ENCODE measurements at places on chromosomes 1 and 21.

DNA sequence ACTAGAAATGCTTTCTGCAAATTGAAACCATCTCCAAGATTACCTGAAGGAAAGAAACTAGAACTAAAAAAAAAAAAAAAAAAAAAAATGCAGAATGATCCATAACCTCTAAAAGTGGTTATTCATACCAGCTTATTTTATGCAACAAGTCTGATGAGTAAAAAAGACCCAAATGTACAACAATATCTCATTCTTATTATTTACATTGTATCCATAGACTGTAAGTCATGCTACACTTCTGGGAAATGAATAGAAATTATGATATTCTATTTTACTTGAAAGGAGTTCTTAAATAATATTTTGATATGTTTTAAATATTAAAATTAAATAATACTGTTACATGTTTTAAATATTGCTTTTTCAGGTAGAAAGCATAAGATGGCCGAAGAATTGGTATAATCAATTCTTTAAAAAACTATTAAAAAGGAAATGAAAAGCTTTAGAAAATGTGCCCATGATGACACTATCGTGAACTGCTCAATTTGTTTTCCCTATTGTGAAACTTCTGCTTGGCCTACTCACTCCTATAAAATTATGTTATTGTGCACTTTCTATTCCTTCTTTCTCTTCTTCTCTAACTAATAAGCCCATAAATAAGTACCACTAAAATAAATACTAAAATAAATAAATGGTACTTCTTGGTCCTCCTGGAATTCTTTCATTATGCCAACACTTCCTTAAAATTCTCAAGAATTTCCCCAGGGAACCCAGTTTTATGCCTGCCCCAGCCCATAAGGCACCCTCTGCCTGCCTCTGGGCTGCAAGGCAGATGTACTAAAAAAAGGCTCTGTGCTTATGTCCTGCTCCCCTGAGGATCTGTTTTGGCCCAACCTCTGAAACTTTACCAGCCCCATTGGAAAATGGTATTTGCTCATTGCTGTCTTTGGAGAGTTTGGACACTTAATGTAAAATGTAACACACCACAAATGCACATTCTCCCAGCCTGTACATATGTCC is 18.1 kb downstream of the SAMSN1 start:
- no peak for DNase-seq

DNA sequence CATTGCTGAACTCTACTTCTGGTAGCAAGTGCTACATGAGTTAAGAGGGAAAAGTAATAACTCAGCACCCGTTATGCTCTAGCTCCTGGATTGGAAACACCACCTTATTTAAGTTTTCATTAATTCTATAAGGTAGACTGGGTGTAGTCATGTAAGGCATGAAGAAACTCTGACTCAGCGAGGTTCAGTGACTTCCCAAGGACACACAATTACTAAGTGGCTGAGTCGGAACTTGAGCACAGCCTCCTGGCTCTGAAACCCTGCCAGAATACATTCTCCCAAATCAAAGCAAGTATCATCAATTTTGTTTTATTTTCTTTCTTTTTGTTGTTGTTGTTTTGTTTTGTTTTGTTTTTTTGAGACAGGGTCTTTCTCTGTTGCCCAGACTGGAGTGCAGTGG is 29.1 kb upstream of the SCCPDH start:
- DNase-seq, result no peak

DNA sequence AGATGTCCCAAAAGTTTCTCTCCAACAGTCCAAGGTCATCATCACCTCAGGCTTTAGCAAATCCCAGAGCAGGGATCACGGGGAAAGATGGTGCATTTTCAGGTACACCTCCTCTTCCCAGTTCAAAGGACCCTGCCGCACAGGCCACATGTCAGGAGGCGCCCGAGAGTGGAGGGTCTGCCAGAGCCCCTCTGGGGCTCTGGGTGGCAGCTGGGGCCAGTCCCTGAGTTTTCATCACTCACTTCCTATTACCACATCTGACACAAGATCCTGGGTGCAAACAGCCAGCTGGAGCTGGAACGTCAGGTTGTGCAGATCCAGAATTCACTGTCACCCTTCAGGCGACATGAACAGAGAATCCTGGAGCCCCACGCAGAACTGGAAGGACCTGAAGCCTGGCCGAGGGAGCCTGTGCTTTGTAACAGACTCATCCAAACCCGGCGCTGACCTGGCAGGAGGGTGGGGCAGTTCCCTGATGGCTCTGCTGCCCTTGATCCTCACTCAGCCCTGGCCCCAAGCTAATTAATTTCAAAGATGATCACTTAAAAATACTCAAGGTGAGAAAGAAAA is 8.8 kb downstream of the TMEM63A start:
- DNase-seq, result no peak

DNA sequence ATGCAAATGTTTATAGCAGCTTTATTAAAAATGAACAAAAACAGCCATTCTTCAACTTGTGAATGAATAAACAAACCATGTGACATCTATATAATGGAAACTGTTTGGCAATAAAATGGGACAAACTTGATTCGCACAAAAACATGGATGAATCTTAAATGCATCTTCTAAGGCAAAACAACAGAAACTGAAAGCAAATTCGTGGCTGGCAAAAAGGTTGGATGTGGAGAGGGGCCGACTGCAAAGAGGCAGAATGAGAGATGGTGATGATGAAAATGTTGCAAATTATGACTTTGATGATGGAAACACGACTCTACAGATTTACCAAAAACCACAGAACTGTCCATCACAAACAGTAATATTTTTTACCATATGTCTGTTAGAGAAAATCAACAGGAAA is 327.0 kb upstream of the NR5A2 start:
- no peak for DNase-seq

- DNase-seq, result no peak
Observed at GRCh38 chr21:44805226-44805625, 3.6 kb upstream of the UBE2G2 start.

GRCh38 chr21:46188226-46189212 is 4.3 kb upstream of the SPATC1L start:
- DNase-seq, result no peak

DNA sequence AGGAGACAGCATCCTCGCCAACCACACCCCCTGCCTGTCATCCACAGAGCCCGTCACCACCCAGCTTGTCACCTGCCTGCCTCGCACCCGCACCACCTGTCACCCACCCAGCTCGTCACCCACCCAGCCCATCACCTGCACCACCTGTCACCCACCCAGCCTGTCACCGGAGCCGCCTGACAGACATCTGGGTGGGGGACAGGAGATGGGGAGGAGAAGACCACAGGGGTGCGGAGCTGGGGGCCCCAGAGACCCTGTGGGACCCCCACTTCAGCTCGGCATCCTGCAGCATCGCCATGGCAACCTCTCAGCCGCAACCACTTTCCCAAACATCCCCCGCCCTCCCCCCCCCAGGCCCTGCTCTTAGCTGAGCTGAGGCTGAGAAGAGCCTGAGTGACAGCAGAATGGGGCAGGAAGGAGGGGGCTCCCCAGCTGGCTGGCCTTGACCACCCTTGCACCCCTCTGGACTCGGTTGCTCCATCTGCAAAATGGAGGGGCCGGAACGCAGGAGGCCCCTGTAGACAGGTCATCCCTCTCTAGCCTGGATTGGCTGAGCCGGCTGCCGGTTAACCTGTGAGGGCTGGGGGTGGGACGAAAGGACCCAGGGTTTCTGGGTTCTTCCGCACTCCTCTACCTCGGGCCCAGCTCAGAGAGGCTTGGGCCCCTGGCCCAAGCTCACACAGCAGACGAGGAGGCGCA is 11.6 kb downstream of the AHDC1 start:
- no peak for DNase-seq

- DNase-seq, result no peak
Observed at GRCh38 chr1:51285055-51285454, 45.3 kb downstream of the TTC39A start.

GRCh38 chr21:18023711-18024110 is 204.6 kb upstream of the C21orf91 start:
- DNase-seq, result no peak

- DNase-seq, result no peak
Observed at GRCh38 chr1:58000116-58000515, 546.4 kb downstream of the OMA1 start.

DNA sequence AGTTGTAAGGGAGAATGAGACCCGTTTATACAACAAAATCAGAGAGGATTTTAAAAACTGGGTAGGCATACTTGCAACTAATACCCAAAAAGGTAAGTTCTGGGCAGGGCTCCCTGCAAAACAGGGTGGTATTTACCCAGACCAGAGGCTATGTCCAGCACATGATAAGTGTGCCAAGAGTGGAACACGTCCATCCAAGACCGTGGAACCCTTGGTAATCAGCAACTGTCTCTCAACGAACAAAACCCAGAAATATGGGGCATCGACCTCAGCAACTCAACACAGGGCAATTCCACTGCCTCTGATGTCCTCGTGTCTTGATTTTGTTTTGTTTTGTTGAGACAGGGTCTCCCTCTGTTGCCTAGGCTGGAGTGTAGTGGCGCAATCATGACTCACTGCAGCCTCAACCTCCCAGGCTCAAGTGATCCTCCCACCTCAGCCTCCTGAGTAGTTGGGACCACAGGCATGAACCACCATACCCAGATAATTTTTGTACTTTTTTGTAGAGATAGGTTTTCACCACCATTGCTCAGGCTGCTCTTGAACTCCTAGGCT is 26.7 kb upstream of the MX1 start:
- DNase-seq, result no peak

DNA sequence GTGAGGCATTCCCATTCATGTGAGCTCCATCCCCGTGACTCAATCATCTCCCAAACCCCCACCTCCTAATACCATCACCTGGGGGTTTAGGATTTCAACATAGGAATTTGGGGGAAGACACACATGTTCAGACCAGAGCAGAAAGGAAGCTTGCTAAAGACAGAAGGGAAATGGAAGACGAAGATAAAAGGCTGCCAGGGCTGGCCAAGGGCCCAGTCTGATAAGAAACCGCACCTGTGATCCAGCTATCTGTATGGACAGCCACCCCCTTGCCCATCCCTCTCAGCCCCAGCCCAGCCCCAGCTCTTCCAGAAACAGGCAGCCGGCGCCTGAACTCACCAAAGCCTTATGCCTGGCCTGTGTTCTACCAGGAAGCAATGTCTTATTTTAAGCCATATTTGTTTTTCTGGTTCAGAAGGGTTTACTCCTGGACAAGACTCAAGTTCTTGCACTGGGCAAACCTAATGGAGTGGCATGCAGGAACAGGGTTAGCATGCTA is 198.4 kb upstream of the VAMP3 start:
- DNase-seq, result no peak

- no peak for DNase-seq
Observed at GRCh38 chr1:22368125-22368524, 83.5 kb upstream of the ZBTB40 start.

DNA sequence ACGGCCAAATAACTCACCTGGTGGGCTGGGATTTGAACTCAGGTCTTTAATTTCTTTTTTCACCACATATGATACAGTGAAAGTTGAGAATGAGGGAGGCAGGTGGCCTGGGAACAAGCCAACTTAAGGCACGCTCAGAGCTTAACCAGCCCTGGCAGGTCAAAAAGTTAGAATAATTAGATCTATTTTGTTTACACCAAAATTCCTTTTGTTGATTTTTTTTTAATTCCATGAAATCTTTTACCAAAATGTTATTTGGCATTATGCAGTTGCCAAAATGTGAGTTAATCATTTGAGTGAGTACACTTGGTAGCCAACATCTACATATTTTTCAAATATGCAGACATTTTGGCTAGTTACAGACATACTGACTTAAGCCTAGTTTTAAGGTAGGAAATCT is 36.8 kb downstream of the LHX8 start:
- DNase-seq, result no peak

DNA sequence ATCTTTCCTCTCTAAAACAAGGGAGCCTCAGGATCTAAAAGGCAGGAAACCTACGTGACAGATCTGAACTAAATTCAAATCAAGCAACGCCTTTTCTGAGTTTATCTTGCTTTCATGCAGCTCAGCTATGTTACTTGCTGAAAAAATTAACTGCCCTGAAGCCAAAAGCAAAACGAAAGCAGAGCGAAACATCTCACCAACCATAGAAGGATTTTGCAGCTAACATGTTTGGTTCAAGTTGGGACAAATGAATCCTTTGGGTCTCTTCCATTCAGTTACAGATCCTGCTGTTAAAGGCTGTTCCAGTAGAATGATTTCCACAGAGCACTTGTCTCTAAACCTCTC is 482 bp downstream of the SLC2A5 start:
- DNase-seq, result no peak

- no peak for DNase-seq
Observed at GRCh38 chr21:29708401-29708800, 231.4 kb downstream of the GRIK1 start.

- DNase-seq, result no peak
Observed at GRCh38 chr1:34147301-34147700, 17.7 kb downstream of the CSMD2 start.

DNA sequence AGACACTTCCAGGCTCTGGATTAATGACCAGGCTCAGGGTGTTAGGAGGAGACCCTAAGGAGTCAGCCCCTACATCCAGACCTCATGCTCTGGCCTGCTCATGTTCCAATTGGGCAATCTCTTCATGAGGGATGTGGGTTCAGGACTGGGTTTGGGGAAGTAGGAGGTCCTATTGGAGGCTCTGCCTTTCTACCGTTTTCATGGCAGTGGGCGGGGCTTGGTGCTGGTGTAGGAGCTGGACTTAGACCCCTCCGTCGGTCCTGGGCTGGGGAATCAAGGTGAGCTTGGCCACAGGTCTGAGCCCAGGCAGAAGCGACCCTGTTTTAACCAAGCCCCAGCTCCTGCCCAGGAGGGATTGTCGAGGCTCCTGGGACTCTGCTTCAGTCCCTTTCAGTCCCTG is 123.4 kb downstream of the PRDM16 start:
- DNase-seq, result no peak

GRCh38 chr1:199081739-199082138 is 442.9 kb downstream of the PTPRC start:
- no peak for DNase-seq

GRCh38 chr1:156114919-156115513 is 505 bp downstream of the LMNA start:
- peak; percentile 46 for DNase-seq

- DNase-seq, result no peak
Observed at GRCh38 chr1:225657462-225657989, 4.6 kb upstream of the ENAH start.

DNA sequence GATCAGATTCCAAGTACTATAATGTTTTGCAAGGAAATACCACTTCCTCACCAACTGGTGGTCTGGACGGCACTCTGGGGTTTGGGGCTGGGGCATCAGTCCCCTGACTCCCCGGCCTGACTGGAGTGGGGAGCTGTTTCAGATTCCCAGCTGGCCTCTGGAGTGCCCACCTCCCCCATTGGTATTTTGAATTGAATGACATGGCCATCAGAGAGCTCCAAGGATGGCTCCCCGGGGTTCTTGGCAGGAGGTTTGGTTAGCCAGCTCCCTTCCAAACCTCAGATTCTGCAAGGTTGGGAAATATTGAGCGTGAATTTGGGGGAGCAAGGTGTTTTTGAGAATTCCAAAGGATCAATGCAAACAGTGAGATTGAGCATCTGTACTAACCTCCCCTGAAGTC is 2.2 kb upstream of the INAVA start:
- DNase-seq, result no peak

GRCh38 chr1:113654883-113655282 is 104.4 kb downstream of the PHTF1 start:
- no peak for DNase-seq

- DNase-seq, result no peak
Observed at GRCh38 chr1:197173571-197174507, 27.4 kb upstream of the ASPM start.

Measured in naive thymus-derived CD4-positive, alpha-beta T cell (primary cell).